ENCODE measurements at places on chromosomes 12 and 14.

DNA sequence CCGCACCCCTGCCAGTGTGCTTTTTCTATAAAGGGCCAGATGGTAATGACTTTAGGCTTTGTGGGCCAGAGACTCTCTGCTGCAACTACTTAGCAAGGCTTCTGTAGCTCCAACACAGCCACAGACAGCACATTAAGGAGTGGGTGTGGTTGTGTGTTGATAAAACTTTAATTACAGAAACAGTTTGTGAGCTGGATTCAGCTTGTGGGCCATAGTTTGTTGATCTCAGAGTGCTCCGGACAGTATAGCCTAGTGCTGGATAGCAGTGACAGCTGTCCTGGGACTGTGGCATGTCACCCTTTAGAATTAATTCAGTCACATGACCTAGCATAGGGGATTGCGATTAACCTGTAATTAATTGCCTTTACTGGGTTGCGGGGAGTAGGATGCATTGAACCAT is 109.7 kb downstream of the ZNF664 start:
- no peak for DNase-seq

DNA sequence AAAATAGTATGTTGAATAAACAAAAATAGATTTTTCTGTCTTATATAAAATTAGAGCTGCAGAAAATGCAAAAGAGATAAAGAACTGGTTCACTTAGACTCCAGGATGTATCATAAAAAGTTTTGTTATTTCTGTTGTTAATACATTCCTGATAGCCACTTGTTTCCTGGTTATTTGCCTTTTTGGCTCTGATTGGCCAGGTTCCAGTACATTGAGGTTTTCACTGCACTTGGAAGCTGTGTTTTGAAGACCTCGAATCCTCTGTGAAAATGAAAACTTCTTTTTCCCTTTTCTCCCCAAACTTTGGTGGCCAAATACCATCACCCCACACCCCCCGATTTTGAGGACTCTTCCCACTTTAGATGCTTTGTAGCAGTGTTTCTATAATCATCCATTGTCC is 525.3 kb downstream of the MED13L start:
- no peak for DNase-seq

- no peak for DNase-seq
These were observed 1.1 kb upstream of the HOMEZ start for GRCh38 chr14:23286902-23287479.

DNA sequence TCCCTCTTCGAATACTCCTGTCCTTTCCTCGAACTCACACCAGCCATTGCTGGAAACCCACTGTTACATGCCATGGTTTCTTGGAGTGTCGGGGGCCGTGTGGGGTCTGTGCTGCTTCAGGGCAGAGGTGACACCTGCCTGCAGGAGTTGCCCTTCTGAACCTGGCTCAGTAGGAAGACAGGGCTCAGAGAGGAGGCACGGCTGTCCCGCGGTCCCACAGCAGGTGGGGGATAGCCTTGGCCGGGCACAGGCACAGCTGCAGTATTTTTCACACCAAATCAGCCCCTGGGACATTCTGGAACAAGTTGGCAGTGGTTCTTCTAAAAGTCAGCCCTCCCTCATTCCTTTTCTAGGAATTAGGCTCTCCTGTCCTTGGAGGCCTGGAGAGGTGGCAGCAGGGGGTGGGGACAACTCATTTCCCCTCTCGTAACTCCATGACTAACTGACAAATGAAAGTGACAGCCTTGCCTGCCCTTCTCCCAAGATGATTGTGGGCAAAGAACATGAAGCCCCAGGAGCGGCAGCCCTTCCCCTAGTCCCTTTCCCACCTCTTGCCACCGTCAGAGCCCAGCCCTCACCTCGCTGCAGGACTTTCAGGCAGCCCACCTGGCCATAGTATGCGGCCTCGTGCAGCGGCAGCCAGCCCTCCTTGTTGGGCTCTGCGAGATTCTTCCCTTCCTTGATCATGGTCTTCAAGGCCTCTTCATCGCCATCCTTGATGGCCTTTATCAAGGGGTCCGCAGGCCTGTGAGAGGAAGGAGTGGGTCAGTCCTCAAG is 22.4 kb downstream of the ASB2 start:
- no peak for DNase-seq

GRCh38 chr12:79934281-79935020 is 446 bp downstream of the PPP1R12A start:
- DNase-seq = no peak

DNA sequence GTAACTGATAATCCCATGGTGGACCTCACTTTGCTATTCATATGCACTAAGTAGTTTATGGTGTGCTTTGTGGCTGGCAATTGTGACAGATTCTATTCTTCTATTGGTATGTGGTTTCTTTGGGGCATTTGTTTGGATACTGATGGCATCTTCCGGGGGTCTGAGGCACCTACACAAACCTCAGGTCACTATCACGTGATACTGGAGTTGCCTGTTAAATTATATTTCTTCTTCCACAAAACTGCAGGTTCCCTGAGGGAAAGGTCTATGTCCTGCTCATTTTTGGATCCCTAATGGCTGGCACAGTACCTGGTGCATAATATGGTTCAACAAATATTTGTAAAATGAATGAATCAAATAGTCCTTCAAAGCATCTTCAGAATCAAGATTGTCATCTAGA is 49.5 kb upstream of the HELB start:
- DNase-seq = no peak

DNA sequence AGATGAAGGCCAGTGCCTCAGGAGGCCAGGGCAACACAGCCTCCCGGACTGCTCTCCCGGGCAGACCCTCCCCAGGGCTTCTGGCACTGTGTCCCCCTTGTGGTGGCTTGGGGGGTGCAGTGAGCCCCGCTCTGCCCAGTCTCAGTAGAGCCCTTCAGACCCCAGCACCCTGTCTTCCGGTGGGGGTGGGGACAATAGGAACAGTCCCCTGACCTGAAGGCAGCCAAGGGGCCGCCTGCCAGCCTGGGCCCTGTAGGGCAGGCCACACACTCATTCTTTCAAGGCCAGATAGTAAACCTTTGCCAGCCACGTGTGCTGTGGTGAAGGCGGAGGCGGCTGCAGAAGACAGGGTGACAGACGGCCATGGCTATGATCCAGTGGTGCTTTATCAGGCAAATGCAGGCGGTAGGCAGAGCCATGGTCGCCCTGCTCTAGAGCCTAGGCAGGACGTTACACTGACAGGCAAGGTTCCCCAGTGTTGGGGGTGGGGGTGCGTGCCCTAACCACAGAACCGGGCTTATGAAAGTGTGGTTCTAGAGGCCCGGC is 15.0 kb downstream of the ZFYVE21 start:
- no peak for DNase-seq

Measured in retinal pigment epithelial cell (primary cell).